ENCODE measurements at places on chromosomes 4 and X.
A peak's percentile ranks its signal among the peaks of the same experiment; 100 is the strongest.

DNA sequence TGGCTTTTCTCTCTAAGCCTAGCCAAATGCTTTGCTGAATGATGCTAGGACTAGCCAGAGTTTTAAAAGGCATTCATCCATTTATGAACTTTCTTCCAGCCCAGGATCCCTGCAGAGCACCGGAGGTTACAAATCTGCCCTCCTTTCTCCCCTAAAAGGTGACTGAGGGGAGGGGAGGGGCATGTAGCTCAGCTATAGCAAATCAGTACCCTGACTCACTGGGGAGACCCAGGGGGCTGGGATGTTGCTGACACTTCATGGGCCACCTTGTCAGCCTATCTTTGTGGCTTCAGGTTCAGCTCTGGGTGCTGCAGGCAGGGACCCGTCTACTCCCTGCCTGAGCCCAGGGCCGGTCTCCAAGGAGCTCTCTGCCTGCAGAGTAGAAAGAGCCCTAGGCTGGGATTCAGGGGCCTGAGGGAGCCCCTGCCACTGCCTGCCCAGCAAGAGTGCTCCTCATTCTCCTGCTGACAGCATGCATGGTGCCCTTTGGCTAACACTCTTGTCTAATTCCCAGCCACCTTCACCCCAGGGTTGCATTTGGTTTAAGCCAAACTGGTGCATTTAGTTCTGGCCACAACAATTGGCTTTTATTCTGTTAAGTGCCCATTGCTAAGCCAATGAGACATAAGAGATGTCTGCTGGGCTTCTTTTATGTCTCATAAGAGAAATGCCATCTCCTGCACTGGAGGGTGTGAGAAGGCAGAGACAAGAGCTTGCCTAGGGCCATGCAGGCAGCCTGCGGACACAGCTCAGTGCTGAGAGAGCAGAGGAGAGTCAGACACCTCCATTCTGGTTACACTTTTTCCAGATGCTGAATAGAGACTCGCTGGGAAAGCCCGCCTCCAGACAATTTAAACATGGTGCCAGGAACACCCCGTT is 11.9 kb upstream of the UBA6 start:
- no peak for DNase-seq

GRCh38 chrX:15114743-15115566 is 154.9 kb downstream of the ASB9 start:
- DNase-seq: no peak

GRCh38 chr4:34046580-34046979 is 2197.7 kb downstream of the ARAP2 start:
- DNase-seq: no peak

DNA sequence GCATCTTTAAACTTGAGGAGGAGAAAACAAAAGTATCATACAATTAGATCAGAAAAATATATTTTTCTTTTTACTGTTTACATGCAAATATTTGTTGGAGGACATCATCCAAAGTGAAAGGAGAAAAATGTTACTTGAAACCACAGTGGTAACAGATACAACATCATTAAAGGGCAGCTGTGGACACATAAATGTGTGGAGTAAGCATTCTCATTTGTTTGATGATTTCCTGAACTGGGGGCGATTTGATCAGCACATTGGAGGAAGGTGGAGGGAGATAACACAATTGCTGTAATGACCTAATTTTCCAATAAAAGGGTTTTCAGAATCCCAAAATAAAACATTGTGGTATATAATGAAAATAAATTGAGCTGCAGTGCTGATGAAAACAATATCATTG is 314.5 kb upstream of the HS3ST1 start:
- DNase-seq: no peak

- DNase-seq: no peak
Observed at GRCh38 chrX:148500423-148501385, at the start of gene AFF2. AFF2 (plus strand) TSS chrX:148500617; CDS start chrX:148501098, 481 bp downstream.

DNA sequence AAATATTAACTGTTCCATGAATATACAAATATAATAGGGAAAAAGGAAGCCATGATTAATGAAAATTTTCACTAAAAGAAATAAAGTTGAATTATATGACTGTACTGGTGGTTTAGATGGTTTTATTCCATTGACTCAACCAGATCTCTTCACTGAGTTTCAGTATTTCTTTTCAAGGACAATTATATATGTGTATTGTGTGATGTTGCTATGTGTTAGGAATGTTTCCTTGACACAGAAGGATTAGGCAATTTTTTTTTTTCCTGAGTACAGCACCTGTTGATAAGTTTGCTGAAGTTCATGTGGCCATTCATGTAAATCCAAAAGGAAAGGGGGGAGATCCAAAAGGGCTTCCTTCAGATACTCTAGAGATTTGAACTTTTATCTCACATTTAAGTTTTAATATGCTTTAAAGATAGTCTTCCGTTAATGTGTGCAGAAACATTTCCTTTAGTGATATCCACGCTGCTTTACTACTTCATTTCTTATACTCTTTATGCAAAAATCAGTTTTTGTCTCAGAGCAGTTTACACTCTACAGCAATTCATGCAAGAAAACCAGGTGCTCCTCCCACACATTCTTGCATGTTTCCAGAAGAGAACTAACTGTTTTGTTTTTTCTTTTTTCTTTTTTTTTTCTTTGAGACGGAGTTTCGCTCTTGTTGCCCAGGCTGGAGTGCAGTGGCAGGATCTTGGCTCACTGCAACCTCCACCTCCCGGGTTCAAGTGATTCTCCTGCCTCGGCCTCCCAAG is 249.1 kb downstream of the RPA4 start:
- no peak for DNase-seq

DNA sequence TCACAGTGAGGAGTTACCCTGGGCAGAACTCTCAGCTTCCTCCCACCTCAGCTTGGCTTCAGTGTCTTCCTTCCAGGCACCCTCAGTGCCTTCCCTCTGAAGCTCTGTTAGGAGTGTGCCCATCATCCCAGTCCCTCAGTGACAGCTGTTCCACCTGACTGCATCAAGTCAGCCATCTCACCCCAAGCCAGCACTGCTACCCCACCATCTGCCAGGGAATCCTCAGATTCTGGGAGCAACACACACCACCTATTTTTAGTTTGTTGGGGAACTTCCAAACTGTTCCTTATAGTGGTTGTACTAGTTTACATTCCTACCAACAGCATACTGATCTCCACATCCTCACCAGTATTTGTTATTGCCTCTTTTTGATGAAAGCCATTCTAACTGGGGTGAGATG is 182.9 kb downstream of the RELL1 start:
- no peak for DNase-seq

DNA sequence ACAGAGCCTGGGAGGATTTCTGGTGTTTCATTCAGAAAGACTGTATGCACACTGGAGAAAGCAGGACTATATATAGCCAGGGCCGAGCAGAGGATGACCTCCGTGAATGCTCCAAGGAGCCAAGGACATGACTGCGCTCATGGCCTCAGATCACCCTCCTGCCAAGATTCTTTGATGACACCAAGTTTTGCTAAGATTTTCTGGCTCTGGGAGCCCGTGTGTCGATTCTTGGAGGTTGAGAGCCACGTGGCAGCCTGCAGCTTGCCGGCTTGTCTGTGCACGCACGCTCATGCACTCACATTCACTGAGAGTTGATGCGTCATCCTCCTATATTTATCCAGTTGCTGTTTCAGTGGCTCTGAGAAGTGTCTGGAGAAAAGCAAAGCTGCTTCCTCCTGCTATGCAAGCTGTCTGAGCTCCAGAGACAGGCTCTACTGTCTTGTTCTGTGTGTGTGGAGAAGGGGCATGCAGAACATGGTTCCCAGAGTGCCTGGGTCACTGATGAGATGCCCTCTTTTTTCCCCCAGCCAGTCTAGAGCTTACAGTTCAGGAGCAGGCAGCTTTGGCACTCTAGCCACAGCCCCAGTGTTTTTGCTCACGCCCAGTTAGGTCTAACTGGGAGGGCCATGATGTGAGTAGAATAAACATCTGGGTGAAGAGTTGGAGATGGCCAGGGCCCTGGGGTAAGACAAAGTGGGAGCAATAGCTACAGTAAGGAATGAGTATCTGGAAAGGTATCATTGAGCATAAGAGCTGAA is 64.9 kb upstream of the SCOC start:
- DNase-seq: peak; percentile 21

GRCh38 chr4:80921441-80921840 is 109.1 kb upstream of the BMP3 start:
- DNase-seq: no peak

DNA sequence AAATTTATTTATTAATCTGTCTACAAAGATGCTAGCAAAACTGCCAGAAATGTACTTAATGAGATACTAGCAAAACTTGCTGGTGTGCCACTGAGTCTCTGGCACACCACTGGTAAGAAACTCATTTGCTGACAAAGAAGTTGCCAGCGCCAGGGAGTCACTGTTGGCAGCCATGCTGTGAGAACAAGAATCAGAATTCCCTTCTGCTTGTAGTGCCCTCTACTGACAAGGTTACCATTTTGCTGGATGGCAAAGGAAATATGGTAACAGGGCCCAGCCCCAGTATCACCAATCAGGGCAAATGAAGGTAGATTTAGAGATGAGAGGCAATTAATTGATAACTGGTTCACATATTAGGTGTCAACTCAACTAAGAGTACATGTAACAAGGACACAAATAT is 750.1 kb upstream of the ADGRL3 start:
- DNase-seq: no peak

GRCh38 chr4:158873795-158874401 is 105.1 kb downstream of the FNIP2 start:
- DNase-seq: no peak

DNA sequence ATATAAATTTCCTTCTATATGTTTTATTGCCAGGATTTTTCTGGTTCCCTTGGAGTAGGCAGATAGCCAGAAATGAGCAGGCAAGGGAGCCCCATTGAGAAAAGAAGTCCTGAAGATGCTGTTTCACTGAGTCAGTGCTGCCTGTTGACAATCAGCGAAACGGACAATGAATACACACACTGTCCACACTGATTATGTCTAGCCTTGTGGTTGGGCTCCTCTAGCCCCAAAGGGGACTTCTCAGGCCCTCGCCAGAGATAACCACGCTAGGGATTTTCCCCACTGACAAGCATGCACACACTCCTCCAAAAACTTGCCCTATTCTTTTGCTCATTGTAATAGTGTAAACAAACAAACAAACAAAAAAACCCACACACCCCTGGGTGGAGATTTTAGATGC is 369.3 kb downstream of the DMD start:
- DNase-seq: no peak

DNA sequence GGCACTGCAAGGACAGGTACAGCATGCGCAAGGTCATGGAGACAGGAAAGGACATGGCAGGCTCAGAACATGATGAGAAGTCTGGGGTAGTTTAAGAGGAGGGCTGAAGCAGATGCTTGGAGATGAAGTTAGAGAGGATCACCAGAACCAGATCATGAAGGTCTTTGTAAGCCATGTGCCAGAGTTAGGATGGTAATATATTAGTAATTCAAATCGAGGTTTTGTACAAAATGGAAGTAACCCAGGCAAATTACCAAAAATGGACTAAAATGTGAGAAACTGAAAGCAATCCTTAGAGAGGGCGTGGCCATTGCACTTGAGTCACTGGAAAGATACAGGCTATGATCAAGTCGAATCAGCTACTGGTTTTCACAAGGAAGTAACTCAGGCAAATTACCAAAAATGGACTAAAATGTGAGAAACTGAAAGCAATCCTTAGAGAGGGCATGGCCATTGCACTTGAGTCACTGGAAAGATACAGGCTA is 13.5 kb downstream of the RXFP1 start:
- no peak for DNase-seq

DNA sequence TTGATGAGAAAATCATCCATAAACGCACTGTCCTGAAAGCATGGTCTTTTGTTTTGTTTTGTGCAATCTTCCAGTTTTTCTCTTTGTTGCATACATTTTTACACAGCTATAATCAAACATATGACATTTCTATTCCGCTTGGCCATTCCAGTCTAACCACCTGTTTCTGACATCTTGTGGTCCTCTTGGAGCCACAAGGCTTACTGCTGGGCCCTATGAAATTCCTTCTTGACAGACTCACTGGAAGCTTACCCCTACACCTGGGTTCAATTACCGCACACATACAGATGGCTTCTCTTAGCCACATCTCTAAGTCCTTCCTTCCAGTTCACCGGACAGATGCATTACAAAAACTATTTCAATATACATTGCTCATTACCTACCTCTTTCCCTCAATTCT is 72.4 kb downstream of the PAPSS1 start:
- no peak for DNase-seq

DNA sequence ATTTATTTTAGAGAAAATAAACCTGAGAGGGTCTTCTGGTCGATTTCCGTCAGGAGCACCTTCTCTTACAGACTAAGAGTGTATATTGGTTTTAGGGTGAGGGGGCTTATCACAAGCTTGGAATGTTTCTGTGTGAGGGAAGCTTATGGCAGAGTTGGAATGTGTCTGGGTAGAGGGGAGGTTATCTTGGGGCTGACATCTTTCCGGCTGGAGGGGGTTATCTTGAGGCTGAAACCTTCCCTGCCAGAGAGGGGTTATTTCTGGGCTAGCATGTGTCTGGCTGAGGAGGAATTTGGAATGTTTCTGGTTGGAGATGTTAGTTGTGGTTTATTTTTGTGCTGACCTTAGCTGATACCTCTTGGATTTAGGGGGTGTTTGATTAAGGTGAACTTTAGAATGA is 1312.1 kb downstream of the ADGRL3 start:
- DNase-seq: no peak

DNA sequence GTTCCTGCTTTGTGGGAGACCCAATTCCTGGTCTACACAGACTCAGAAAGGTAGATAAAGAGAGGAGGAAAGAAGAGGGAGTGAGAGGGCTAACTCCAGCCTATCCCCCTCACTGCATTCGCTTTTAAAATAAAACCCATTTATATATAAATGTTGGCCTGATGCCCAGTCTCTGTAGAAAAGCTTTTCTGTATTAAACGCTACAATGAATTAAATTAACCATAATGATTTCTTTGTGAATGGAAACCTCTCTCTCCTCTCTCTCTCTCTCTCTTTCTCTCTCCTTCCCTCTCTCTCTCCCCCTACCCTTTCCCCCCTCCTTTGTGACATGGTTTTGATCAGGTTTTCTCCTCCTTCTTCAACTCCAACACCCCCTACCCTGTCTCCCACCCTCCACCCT is 34.8 kb downstream of the PJA1 start:
- no peak for DNase-seq

GRCh38 chrX:54043056-54043455 is 1.2 kb downstream of the PHF8 start:
- DNase-seq: no peak

GRCh38 chrX:42127563-42127962 is 204.2 kb upstream of the CASK start:
- DNase-seq: no peak

DNA sequence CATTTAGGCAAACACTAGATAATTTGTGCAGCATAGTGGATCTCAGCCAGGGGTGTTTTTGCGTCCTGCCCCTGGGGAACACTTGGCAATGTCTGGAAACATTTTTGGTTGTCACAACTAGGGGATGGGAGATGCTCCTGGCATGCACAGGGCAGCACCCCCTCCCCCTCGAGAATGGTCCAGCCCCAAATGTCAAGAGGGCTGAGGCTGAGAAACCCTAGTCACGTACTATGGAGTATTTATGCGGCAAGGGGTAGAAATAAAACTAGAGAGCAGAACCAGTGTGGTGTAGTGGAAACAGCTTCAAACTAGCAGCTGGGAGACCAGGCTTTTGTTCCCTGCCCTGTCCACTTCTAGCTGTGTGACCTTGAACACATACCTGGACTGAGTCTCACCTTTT is 38.2 kb upstream of the CLCN4 start:
- no peak for DNase-seq

GRCh38 chr4:3701271-3701734 is 64.9 kb upstream of the ADRA2C start:
- DNase-seq: no peak
